HFFc6 (cell line): ENCODE measurements at places on chromosomes 12 and 14.

- DNase-seq: no peak
These were observed 54.0 kb downstream of the PHLDA1 start for GRCh38 chr12:75977590-75977951.

DNA sequence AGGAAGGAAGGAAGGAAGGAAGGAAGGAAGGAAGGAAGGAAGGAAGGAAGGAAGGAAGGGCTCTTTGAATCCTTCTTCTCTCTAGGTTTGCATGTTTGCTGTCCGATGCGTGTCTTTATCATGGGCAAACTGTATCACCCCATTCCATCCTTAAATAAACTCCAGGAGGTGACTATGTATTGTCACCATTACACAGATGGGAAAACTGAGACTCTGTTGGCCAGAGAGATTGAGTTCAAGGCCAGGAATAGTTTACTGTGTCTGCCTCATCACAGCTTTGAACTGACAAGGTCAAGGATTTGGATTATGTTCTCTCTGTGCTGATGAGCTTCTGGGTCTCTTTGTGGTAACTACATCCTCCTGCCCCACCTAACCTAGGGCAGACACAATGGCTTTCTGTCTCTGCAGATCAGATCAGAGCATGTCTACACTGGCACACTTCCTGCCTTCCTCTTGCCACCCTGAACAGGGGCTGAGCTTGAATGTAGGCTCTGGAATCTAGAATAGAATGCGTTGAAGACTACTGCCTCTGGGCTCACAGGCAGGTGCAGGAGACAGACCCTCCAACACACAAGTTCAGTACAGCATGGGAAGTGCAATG lies 78.9 kb upstream of the MAP1LC3B2 start:
- DNase-seq: no peak

- peak; percentile 97 for DNase-seq
These were observed 670.3 kb upstream of the TBX3 start for GRCh38 chr12:115354007-115354890.

GRCh38 chr14:74616996-74617700 lies 5.1 kb upstream of the LTBP2 start:
- no peak for DNase-seq

GRCh38 chr12:47855502-47855901 lies 35.8 kb upstream of the HDAC7 start:
- no peak for DNase-seq

DNA sequence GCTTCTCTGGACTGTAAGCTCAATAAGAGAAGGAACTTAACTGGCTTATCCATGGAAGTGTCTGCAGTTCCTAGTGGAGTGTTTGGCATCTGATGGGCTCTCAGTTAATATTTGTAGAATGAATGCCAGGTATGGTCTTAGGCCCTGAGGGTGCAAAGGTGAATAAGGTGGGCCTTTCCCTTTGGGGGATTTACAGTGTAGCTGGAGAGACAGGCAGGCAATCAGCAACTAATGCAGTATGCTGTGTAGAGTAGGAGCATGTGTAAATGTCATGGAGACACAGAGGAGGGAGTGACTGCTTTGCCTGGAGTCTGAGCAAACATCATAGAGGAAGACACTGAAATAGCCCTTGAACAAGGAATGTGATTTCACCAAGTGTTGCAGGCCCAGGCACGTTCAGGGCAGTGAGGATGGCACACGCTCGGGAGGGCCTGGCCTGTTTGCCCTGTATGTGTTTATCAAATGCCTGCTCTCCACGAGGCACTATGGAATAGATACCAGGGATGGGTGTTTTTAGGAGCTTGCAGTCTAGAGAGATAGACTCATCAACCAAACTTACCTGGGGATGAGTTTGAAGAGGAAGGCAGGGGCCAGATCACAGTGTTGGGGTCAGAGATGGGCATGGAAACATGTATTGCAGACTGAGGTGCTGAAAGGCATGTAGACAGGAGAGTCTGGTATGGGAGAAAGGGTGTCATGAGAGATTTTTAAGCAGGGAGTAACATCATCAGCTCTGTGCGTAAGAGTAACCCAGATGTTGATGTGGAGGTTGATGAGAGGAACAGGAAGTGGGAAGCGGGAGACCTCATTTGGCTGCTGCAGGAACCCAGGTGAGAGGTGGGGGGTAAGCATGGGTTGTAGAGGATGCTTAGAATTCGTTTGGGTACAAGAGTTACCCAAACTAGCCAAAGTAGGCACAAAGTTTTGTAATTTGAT lies 54.1 kb downstream of the PLXNC1 start:
- no peak for DNase-seq

DNA sequence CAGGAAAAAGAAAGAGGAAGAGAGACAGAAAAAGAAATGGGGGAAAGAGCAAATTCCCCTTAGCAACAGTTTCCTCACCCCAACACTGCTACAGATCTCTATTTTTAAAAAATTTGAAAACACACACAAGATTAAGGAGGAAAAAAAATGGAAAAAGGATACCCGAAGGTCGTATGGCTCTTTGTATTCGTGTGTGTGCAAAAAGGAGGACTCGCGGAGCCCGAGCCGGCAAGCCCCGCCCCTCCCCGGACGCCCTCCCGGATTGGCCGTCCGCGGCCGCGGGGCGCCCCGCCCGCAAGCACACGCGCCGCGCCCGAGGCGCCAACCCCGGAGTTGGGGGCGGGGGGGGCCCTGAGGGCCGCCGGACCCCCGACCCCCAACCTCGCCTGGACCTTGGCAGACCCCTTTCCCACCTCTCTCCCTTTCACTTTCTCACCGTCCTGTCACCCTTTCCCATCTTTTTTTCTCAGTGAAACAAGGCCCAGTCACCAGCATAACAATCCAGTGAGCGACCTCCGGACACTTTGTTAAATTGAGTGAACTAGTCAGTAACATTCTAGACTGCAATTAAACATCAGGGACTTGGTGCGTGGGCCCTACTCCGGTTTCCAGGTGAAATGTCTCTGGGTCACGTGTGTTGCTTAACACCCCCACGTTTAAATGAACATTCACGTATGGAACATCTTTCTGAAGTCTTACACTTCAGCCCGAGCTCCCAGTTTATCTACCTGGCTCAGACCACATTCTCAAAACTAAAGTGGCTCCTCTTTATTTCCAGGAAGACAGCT lies at the start of gene C14orf93:
Gene C14orf93, minus strand, starts transcription at position 205 of the 788 bp plus-strand sequence. CDS start 11,120 bp downstream, outside the sequence.
- peak; percentile 43 for DNase-seq

- DNase-seq: no peak
These were observed 894 bp downstream of the KRT8 start for GRCh38 chr12:52903855-52904508.

GRCh38 chr12:34606749-34607519 lies 584.6 kb downstream of the ALG10 start:
- DNase-seq: no peak
